Adipose tissue (tissue), 3 donors: ENCODE measurements at places on chromosomes 11 and 22. TPM values are rescaled to one million over a fixed set of nuclear protein-coding genes. Genes with fewer than 3 reads are reported as not detected.

Gene C11orf97
- polyA plus RNA-seq, result not detected

Gene MYO7A
- 6.4 TPM for polyA plus RNA-seq

Gene MFRP
- polyA plus RNA-seq, result not detected

Gene OR52E4
- not detected for polyA plus RNA-seq

Gene LRRC10B
- polyA plus RNA-seq, result 2.2 TPM

Gene NXPE4
- polyA plus RNA-seq, result not detected

Gene MUC5AC
- 0.56 TPM for polyA plus RNA-seq

Gene NCAPH2
- 35.0 TPM for polyA plus RNA-seq

Gene UBQLNL
- polyA plus RNA-seq, result 0.08 TPM

Gene OR8A1
- polyA plus RNA-seq, result not detected

Gene MSANTD4
- 12.9 TPM for polyA plus RNA-seq

Gene TUBA8
- 8.5 TPM for polyA plus RNA-seq

Gene DNAJB7
- polyA plus RNA-seq, result not detected

Gene PNPLA3
- polyA plus RNA-seq, result 2.8 TPM

Gene TRIM22
- polyA plus RNA-seq, result 8.3 TPM

Gene CCDC87
- polyA plus RNA-seq, result 0.04 TPM

Gene GSTT2B
- 12.9 TPM for polyA plus RNA-seq

Gene CHRNA10
- polyA plus RNA-seq, result 0.33 TPM

Gene RAD9A
- polyA plus RNA-seq, result 15.3 TPM

Gene CXCR5
- polyA plus RNA-seq, result 1.00 TPM

Gene KRTAP5-2
- not detected for polyA plus RNA-seq

Gene TYR
- polyA plus RNA-seq, result not detected

Gene CASP1
- polyA plus RNA-seq, result 4.3 TPM

Gene BIK
- polyA plus RNA-seq, result not detected

Gene OR5L1
- polyA plus RNA-seq, result not detected

Gene OR52I1
- not detected for polyA plus RNA-seq

Gene TPBGL
- 0.27 TPM for polyA plus RNA-seq

Gene CEP164
- polyA plus RNA-seq, result 9.2 TPM

Gene OR2AG1
- polyA plus RNA-seq, result not detected

Gene RIMBP3C
- not detected for polyA plus RNA-seq

Gene SPA17
- polyA plus RNA-seq, result 2.3 TPM

Gene MUC2
- polyA plus RNA-seq, result 0.01 TPM

Gene VPS51
- polyA plus RNA-seq, result 128 TPM

Gene RAB3IL1
- polyA plus RNA-seq, result 44.5 TPM

Gene GGT1
- 5.4 TPM for polyA plus RNA-seq

Gene SHANK3
- 33.1 TPM for polyA plus RNA-seq

Gene SLC5A1
- 0.60 TPM for polyA plus RNA-seq

Gene KCNE3
- polyA plus RNA-seq, result 15.7 TPM

Gene RGL4
- polyA plus RNA-seq, result 0.40 TPM

Gene UBASH3B
- 2.4 TPM for polyA plus RNA-seq

Gene PHF21B
- 0.34 TPM for polyA plus RNA-seq

Gene API5
- polyA plus RNA-seq, result 21.8 TPM

Gene SLC22A25
- polyA plus RNA-seq, result not detected

Gene OR10D3
- polyA plus RNA-seq, result not detected
